ENCODE measurements at places on chromosomes 2 and 18. TPM values are rescaled to one million over a fixed set of nuclear protein-coding genes. Genes with fewer than 3 reads are reported as not detected.

GRCh38 chr18:61887838-61888237 lies 5.0 kb downstream of the RNF152 start:
- DNase-seq: no peak

DNA sequence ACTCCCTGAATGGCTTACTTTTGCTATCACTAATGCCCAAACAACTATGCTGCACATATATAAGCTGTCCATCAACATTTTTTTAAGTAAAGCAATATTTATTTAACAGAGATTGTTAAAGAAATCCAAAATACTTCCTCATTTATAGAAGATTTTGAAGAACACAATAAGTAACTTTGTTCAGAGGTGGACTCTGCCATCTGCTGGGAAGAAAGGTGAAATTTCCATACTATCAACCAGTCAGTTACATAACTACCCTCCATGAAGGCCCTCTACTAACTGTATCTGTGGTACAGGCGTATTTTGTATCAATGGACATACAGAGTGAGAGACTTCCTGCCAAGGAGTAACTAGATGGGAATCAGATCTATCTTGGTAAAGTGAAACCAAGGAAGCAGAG lies 106.0 kb downstream of the DTNB start:
- no peak for DNase-seq

GRCh38 chr18:51009072-51009471 lies 20.9 kb upstream of the SMAD4 start:
- no peak for DNase-seq

GBX2 gene
- total RNA-seq: not detected

DNA sequence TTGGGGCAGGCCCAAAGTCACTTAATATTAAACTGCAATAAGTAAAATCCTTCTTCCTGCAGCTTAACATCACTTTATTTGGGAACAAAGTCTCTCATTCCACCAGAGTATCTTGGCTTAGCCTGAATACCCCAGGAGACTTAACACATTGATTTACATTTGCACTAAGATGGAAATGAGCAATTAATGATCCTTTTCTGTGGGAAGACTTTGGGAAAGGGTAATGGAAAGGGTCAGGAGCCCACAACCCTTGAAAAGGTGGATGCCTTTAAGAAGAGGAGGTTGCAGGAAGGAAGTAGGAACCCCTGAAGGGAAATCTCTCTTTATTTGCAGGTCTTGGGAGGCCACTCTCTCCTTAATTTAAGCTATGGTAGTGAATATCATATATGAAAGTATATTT lies 28.0 kb upstream of the BARD1 start:
- no peak for DNase-seq

GIGYF2 gene
- total RNA-seq: 121 TPM

DNA sequence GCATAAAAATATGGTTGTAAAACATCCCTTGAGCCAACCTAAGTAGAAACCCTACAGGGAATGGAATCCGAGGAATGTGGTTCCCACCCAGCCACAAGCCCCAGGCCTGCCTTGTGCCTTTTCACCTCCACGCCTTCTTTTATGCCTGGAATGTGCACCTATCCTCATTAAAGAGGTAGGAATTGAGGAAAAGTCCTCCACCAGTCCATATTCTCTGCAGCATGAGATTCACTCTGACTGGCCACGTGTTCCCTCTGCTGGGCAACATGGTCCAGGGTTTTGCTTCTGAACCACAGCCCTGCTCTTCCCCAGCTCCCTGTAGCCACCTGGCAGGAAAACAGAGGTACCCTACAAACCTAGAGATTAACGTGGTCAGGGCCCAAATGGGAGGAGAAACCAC lies 787.9 kb upstream of the RAB6C start:
- DNase-seq: no peak

DNA sequence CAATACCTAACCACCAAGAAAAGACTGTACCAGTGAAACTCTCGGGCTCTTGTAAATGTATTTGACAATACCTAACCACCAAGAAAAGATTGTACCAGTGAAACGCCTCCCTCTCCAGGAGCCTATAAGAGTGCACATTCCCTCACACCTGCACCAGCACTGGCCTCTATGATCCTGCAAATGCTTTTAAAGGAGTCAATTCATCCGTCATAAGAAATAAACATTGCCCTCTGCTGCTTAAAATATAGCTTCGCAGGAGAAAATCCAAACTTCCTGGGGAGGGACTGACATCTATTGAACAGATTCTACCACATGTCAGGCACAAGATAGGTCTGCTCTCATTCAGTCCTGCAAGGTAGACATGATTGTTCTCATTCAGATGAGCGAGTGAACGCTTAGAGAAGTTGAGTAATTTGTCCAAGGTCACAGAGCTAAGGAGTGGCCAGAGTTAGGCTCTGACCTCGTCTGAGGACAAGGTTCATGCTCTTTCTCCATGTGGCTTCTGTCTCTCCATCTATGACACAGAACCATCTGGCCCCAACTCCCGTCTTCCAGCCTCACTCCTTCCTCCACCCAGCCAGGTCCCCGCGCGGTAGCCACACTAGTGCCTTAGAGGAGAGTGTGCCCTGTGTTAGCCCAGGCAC lies 38.7 kb downstream of the MCFD2 start:
- DNase-seq: no peak

GRCh38 chr2:67258831-67259230 lies 138.3 kb upstream of the ETAA1 start:
- DNase-seq: no peak

- DNase-seq: no peak
Measured at GRCh38 chr2:26521913-26522180, 43.9 kb upstream of the OTOF start.

GRCh38 chr2:101766871-101767739 lies 69.6 kb downstream of the MAP4K4 start:
- no peak for DNase-seq

AQP4 gene
- total RNA-seq: 0.58 TPM

- DNase-seq: no peak
Measured at GRCh38 chr2:134513465-134513804, 205.4 kb downstream of the TMEM163 start.

MC2R gene
- not detected for total RNA-seq
